SK-N-DZ (cell line): ENCODE measurements at places on chromosomes 2 and 18.
A peak's percentile ranks its signal among the peaks of the same experiment; 100 is the strongest.

GRCh38 chr18:26723981-26724380 is 141.5 kb downstream of the AQP4 start:
- no peak for DNase-seq

GRCh38 chr2:79831961-79832360 is 319.1 kb downstream of the CTNNA2 start:
- DNase-seq, result no peak

DNA sequence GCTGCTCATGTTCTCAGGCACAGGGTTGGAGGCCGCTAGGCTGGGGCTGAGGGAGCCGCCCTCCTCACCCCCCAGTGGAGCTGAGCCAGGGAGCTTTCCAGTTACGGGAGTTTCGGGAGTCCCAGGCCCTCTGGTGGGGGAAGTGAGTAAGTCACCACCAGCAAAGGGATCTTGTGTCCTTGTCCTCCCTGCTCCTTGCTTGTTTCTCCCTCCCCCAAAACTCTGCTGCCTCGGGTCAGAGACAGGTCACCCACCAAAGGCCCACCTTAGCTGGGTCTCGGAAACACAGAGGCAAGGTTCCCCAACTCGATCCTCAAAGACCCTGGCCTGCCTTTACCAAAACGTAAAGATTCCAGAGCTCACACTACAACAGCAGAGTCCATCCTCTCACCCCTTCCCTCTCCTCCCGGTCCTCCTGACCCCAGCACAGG is 60.5 kb upstream of the POMC start:
- DNase-seq, result peak; percentile 78

GRCh38 chr18:35227254-35227653 is 13.6 kb upstream of the ZNF397 start:
- DNase-seq, result no peak

- peak; percentile 23 for DNase-seq
Measured at GRCh38 chr2:174827371-174828369, 63.4 kb upstream of the CHRNA1 start.

DNA sequence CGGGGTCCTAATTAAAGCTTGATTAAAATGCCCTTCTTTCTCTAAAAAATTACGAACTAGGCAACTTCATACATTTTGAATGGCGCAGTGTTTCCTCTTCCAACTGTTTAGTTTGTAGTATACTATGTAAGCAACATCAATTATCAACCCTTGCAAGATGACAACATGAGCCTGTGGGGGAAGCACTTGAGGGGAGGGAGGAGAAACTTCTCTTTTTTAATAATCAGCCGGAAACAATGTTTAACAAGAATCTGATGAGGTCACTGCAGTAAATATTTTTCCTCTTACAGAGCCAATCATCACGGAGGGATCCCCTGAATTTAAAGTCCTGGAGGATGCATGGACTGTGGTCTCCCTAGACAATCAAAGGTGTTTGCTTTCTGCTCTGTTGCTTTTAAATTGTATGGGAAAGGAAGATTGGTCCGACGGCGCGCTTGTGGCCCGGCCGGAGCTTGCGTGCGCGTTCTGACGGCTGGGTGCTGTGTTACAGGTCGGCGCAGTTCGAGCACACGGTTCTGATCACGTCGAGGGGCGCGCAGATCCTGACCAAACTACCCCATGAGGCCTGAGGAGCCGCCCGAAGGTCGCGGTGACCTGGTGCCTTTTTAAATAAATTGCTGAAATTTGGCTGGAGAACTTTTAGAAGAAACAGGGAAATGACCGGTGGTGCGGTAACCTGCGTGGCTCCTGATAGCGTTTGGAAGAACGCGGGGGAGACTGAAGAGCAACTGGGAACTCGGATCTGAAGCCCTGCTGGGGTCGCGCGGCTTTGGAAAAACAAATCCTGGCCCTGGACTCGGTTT is 5.3 kb upstream of the DLX1 start:
- DNase-seq, result no peak

DNA sequence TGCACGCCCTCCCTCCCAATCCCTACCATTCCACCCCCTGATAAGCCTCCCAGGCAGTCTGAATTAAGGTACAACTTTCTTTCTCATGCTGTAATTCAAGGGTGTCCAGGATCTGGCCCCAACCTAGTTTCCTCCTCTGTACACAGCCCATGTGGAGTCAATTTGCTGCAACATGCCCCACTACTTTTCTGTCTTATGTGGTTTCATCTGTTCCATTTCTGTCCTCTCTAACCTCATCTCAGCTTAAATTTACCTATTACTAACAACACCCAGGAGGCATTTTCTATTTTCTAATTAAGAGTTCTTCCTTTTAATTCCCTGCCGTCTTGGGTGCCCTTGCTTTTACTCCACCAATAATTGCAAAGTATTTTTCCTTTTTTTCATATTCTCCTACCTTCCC is 10.0 kb downstream of the PPP4R1 start:
- DNase-seq, result no peak

GRCh38 chr2:216787851-216788540 is 71.9 kb downstream of the TNP1 start:
- no peak for DNase-seq

GRCh38 chr2:46956981-46957531 is 41.5 kb upstream of the MCFD2 start:
- no peak for DNase-seq

DNA sequence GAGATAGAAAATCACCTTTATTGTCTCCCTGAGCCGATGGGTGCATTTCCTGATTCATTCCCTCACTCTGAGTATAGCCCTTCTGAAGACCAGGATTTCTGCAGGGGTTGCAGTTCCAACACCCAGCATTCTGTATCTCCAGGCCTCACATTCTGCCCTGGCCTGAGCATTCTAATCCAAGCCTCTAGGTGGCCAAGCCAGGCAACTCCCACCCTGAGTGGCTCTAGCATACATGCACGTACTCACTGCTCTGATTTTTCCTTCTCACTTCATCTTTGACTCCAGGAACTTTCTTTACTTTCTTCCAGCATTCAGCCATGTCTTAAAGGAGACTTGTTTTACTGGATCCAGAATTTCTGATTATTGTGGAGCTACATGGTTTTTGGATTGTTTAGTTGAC is 100.7 kb upstream of the STK39 start:
- DNase-seq, result peak; percentile 78

GRCh38 chr2:102092535-102092934 is 50.0 kb upstream of the IL1R1 start:
- DNase-seq, result no peak

DNA sequence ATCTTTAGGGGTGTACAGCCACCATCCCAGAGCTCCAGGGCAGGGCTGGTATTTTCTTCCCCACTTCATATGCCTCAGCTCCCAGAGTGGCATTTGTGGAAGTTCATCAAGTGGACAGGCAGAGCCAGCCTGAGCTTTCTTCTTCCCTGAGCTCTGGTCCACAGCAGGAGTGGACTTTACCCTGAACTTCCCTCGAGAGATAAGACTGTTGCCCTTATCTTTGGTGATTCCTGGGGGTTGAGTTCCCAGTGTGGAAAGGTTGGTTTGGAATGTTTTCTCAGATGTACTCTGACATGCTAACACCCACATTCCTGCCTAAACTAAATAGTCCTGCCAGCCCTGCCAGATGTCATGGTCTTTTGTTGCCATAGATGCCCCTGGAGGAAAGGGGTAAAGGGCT is 62.0 kb upstream of the LGALSL start:
- DNase-seq, result no peak

- no peak for DNase-seq
Measured at GRCh38 chr2:187462839-187463238, 14.8 kb upstream of the CALCRL start.

GRCh38 chr18:76412818-76413565 is 82.0 kb downstream of the ZNF516 start:
- DNase-seq, result no peak

GRCh38 chr2:69983392-69983966 is 22.0 kb upstream of the ASPRV1 start:
- DNase-seq, result no peak

GRCh38 chr2:19238440-19239060 is 119.9 kb downstream of the OSR1 start:
- DNase-seq, result no peak

DNA sequence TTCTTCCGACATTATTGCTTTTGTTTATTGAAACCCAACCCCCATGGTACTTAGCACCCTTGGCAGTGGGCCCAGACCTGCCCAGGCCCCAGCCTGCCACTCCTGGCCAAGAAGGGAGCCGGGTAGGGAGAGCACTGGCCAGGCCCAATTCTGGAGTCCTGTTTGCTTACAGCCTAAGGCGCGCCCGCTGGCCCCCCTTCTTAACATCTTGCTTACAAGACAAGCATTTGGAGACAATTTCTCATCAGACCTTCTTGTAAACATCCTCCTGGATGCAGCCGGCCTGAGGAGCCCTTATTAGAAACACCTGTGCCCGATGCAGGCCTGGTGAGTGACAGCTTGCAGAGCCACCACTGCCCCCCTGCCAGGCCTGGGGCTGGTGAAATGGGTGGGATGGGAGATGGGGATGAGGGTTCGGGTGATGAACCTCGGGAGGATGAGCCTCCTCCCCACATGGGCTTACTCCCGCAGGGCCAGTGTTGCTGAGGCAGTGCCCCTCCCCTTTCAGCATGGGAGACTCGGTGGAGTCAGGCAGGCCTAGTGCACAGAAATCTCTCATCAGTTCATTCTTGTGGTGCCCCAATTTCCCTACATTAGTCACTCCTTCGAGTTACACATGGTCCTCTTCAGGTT is 217.5 kb downstream of the CYP26B1 start:
- DNase-seq, result peak; percentile 45

DNA sequence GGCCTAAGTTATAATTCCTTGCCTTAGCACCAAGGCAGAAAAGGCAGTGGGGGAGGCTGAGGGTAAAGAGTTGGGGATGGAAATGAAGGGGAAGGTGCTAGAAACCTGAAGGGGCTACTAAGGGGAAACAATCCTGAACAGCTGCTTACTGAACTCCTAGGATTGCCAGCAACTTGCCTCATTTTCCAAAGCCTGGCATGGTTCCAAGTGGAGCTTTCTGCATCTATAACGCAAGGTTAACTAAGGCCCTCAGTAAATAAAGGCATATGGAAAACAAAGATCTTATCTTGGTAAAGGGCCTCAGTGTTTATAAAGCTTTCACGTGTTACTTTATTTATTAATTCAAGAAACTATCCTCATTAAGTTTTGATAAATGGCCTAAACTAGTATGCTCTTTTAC is 10.9 kb downstream of the MEP1B start:
- DNase-seq, result peak; percentile 5

GRCh38 chr2:12402440-12403139 is 314.1 kb upstream of the TRIB2 start:
- DNase-seq, result no peak

DNA sequence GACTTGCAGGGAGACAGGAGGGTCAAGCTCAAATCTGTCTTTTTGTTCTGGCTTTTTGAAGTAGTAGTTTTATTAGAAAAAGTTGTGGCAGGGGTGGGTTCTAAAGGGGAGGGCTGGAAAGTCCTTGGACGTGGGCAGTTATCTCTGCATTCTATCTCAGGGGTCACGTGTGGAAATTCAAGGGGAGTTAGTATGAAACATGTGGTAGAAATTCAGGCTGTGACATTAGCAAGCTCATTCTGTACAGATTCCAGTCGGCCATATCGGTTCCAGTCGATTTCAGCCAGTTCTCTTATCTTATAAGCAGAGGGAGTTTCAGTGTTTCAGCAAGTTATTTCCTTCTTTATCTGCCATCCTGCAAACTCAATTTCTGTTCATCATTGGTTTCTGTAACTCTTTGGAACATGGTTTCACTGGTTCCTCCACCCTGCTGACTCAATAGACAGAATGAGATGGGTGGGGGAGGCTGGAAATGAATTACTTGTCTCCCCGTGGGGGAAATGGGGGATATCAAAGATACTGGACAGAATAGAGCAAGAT is 53.0 kb downstream of the RAB27B start:
- peak; percentile 12 for DNase-seq
